Stimulated activated CD8-positive, alpha-beta memory T cell treated with anti-CD3 and anti-CD28 coated beads, Interleukin-4, amount 100 ng/mL, for 1 hour (primary cell): ENCODE measurements at places on chromosomes 6 and 20.

- DNase-seq, result no peak
Observed at GRCh38 chr20:55406891-55407290, 598.4 kb downstream of the CBLN4 start.

- DNase-seq, result no peak
Observed at GRCh38 chr6:27674882-27675281, 202.0 kb upstream of the ZNF184 start.

DNA sequence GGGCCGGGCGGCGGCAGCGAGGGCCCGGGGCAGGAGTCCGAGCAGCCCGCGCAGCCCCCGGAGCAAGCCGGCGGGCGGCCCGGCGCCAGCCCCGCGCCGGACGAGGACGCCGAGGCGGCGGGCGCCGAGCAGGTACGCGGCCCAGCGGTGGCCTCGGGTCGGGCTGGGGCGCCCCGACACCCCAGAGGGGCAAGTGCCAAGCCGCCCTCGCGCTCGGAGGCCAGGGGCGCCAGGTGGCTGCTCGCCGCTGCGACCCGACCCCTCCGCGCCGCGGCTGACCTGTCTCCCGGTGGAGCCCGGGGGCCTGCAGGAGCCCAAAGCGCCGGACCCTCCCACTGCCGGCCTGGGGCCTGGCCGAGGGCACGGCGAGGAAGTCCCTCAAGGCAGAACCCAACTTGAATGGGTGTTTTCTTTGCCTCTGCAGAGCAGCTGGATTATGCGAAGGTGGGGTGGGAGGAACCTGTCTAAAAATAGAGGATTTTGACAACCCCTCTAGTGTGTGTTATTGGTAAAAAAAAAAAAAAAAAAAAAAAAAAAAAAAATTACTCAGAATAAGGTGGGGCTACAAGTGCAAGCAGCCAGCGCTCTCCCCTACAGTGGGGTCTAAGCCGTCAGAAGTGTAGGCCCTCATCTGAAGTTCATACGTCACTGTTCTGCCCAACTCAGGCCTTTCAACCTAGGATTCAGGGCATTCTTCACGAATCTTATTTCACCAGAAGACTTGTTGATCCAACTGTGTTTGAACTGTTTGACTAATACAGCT lies 609 bp downstream of the OGFRL1 start:
- no peak for DNase-seq

- DNase-seq, result no peak
Observed at GRCh38 chr6:160253714-160254113, 4.9 kb downstream of the SLC22A2 start.

DNA sequence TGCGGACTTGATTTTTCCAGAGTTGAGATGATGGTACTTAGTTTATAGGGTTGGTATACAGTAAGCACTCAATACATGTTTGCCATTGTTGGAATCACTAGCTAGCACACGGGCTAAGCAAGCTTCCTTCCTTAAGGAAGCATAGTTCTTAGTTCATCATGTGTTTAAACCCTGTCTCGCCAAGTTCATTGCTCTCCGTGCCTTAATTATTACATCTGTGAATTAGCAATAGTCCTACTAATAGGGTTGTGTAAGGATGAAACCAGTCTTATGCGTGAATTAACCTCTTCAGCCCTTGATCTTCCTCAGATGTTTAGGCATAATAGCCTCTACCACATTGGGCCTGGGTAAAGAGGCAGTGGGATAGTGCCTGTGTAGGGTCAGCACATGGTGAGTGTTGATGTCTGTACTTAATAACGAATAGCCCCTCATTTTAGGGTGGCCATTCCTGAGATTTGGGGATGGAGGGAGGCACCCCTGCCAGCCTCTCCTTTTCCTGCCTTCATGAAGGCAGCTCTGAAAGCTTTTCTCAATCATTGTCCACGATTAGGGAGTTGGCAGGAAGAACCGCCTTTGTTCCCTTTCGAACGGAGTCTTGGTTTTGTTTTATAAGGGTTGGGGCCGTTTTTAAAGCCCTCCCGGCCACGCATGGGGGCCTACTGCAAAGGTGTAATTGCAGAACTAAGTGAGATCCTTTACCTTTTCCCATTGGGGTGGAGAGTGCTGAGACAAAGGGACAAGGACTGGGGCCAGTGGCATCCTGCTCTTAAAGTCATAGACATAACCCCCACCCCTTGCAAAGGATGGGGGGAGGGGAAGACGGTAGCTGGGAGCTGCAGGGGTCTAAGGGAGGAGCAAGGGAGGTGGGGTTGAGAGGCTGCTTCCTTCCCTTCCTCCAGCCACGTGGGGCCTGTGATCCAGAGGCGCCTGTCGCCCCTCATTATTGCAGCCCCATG lies 2.1 kb downstream of the DNMT3B start:
- DNase-seq, result no peak

DNA sequence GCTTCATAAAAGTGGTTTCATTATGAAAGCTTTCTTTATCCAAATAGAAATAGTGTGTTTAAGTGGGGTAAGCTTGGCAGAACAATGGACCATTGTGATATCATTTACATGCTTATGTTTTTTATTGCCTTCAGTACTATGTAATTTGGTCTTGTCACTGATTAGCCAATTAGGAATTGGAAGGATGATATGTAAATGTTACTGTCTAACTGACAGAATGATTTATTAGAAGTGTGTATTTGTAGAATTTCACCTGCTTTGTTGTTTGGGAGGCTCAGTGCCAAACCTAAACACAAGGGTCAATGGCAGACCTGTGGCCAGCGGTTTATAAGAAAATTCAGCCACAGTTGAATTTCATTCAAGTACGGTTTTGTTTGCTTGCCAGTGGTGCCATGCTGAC lies 39.0 kb downstream of the AIG1 start:
- no peak for DNase-seq

DNA sequence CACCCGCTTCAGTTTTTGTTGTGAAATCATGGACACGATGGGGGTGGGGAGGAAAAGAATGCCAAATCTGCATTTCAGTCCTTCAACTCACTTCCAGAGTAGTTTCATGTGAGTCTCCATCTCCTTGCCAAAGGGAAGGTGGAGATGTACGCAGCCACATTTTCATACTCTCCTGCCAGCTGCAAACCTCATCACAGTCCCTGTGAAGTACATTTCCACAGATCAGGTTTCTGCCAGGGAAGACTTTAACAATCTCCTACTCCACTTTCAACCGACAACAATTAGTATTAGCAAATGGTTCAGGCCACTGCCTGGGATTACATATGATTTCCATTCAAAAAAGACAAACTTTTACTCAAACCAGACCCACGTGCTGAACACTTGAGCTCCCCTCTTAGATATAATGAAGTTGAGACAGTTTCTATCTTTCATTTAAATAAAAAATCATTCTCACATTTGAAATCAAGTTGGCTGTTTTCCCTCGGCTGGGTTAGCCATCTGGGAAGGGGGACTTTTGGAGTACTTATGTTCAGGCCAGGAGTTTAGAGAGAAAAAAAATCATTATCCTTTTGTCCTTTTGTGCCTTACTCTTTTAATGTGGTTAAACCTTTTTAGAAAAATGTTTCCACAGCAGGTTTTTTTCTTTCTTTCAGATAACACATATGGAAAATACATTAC lies 51.0 kb upstream of the CEP162 start:
- DNase-seq, result no peak

- DNase-seq, result no peak
Observed at GRCh38 chr20:22688485-22688884, 104.1 kb upstream of the FOXA2 start.

DNA sequence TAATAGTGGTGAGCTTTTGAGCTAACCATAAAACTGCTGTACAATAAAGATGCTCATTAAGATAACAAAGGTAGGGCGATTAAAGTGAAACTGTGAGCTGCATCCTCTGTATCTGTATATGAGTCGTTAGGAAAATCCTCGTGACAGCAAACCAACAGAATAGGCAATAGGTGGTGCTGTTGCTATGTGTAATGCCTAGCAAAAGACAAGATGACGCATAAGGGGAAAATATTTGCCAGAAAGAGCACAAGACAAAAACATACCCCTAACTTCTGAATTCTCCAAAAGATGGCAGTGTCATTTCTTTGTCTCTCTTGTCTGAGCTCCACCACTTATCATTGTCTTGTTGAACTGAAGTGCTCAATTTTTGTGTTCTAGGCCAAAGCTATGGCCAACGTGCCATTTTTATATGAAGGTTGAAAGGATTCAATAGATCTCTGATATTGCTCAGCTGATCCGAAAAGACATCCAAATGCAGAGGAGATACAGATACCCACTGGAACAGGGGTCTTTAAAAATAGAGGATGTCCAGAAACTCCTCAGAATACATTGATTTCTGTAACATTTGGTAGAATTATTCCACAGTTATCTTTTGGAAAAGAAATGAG lies 56.3 kb upstream of the ANKEF1 start:
- no peak for DNase-seq

- no peak for DNase-seq
Observed at GRCh38 chr20:23156170-23156841, 70.2 kb upstream of the CD93 start.

GRCh38 chr6:111556004-111556403 lies 49.7 kb downstream of the TRAF3IP2 start:
- DNase-seq, result no peak
